Activated CD8-positive, alpha-beta memory T cell treated with anti-CD3 and anti-CD28 coated beads for 36 hours (primary cell): ENCODE measurements at places on chromosomes 7 and 10. TPM values are rescaled to one million over a fixed set of nuclear protein-coding genes. Genes with fewer than 3 reads are reported as not detected.

The LIPK gene
- not detected for total RNA-seq

The MPP7 gene
- total RNA-seq, result 5.8 TPM

The NFE2L3 gene
- 62.1 TPM for total RNA-seq

The FAM180A gene
- not detected for total RNA-seq

The HOXA1 gene
- total RNA-seq, result not detected

The CTAGE8 gene
- not detected for total RNA-seq

The RET gene
- not detected for total RNA-seq

The LDB1 gene
- total RNA-seq, result 71.4 TPM

The DLX6 gene
- not detected for total RNA-seq

The FOXI2 gene
- not detected for total RNA-seq

The PDZD7 gene
- 0.27 TPM for total RNA-seq

The AKR1C3 gene
- not detected for total RNA-seq

The FGFBP3 gene
- 3.6 TPM for total RNA-seq

The PRR15 gene
- total RNA-seq, result not detected

The TAS2R3 gene
- 0.88 TPM for total RNA-seq

The SPRN gene
- total RNA-seq, result not detected

The RASA4B gene
- total RNA-seq, result 23.7 TPM

The SLC13A1 gene
- not detected for total RNA-seq

The TMEM236 gene
- 0.04 TPM for total RNA-seq

The IFIT1 gene
- total RNA-seq, result 0.25 TPM

The OPN1SW gene
- total RNA-seq, result not detected

The ELAPOR2 gene
- total RNA-seq, result 2.3 TPM

The INSIG1 gene
- 47.0 TPM for total RNA-seq

The SVOPL gene
- total RNA-seq, result not detected

The DNAH11 gene
- total RNA-seq, result not detected

The SDK1 gene
- total RNA-seq, result 0.50 TPM

The PRRT4 gene
- total RNA-seq, result 0.27 TPM

The PRLHR gene
- not detected for total RNA-seq

The PGAM2 gene
- not detected for total RNA-seq

The ZNF736 gene
- 20.9 TPM for total RNA-seq

The ZNF25 gene
- total RNA-seq, result 5.3 TPM

The CNNM1 gene
- 0.23 TPM for total RNA-seq

The CTAGE15 gene
- total RNA-seq, result 0.42 TPM

The CDC14C gene
- total RNA-seq, result not detected

The CTBP2 gene
- total RNA-seq, result 1.2 TPM

The VWDE gene
- 1.6 TPM for total RNA-seq

The MMD2 gene
- total RNA-seq, result not detected

The CDH23 gene
- 0.25 TPM for total RNA-seq

The HPS1 gene
- total RNA-seq, result 47.5 TPM

The FERD3L gene
- total RNA-seq, result not detected

The OR2A7 gene
- 1.0 TPM for total RNA-seq

The GIMAP7 gene
- total RNA-seq, result 19.2 TPM

The PLPP4 gene
- not detected for total RNA-seq

The TMEM140 gene
- 2.8 TPM for total RNA-seq

The KNDC1 gene
- 0.25 TPM for total RNA-seq

The OR6V1 gene
- total RNA-seq, result not detected

The SUV39H2 gene
- 41.8 TPM for total RNA-seq

The THSD7A gene
- total RNA-seq, result not detected

The VSTM2A gene
- total RNA-seq, result not detected

The ZNF804B gene
- total RNA-seq, result not detected

The TCAF1 gene
- total RNA-seq, result 11.2 TPM

The CRHR2 gene
- not detected for total RNA-seq

The TUBAL3 gene
- total RNA-seq, result not detected

The BICC1 gene
- not detected for total RNA-seq

The COL17A1 gene
- total RNA-seq, result not detected

The GPC2 gene
- total RNA-seq, result 2.3 TPM

The ADRA2A gene
- total RNA-seq, result not detected
